ENCODE measurements at places on chromosomes 2 and 18.

DNA sequence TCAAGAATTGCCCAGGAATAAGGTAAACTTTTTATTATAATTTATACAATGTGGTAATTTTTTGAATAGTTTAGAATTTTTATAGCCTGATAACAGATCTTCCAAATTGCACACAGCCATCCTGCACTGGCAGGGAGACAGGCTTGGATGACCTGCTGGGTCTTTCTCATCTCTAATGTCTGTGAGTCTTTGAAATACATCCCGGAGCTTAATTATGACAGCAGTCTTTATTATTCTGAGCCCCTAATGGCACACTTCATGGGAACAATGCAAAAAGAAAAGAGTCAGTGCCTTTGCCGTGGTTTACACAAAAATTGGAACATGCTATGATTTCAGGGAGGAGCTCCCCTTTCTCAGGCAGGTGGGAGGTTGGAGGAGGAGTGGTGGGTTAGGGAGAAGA, 71.0 kb downstream of the TMEM182 start:
- no peak for DNase-seq

DNA sequence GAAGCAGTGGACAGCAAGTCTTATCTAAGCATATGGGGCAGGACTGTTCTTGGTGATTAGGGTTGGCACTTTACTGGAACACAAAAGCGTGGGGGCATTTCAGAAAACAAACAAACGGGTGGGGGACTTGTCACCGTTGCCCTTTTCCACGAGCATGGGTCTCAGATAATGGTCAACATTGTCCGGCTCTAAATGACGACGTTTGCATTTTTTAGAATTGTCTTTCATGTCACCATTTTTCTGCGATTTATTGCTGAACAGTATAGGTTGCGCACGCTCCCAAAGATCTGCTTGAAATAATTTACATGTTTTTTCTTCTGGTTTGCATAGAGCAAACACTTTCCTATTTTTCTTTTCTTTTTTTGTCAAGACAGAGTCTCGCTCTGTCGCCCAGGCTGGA, 46.6 kb upstream of the TBC1D8 start:
- DNase-seq, result no peak

DNA sequence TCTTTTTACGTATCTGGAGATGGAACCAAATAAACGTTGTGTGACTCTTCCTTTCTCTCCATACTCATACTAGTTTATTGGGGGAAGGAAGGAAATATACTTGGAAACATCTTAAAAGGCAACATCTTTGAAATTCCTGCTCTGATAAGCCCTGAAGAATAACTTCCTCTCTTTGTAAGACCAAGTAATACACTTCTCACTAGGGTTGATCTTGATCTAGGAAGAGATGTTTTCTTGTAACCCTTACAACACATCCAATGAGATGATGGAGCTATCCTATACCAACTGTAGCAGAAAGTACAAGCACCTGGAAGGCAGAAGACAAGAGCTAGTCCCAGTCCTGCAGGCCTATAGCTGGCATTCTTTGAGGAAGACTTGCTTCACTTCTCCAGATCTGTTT, 2.0 kb downstream of the ANKRD44 start:
- no peak for DNase-seq

- no peak for DNase-seq
Observed at GRCh38 chr18:51659781-51660180, 462.3 kb upstream of the MEX3C start.

- DNase-seq, result no peak
Observed at GRCh38 chr2:66095820-66096345, 339.0 kb upstream of the MEIS1 start.

DNA sequence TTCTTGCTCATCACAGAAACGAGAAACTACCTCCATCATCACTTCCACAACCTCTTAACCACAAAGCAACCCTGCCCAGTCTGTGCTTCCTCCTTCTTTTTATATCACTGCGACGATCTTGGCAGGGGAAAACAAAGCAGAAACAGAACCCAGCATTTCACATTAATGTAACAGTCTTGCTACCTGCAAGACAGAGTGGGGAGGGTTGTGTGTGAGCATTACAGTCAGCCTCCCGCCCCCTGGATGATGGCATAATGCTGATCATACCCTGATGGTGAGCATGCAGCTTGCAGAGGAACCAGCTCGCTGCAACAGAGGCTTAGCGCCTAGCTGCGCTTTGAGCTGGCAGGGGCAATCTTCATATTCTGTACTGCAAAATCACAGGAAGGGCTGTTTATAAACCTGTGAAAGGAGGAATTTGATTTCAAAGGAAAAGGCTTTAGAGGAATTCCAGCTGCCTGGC, 376.1 kb downstream of the IRS1 start:
- peak; percentile 6 for DNase-seq

DNA sequence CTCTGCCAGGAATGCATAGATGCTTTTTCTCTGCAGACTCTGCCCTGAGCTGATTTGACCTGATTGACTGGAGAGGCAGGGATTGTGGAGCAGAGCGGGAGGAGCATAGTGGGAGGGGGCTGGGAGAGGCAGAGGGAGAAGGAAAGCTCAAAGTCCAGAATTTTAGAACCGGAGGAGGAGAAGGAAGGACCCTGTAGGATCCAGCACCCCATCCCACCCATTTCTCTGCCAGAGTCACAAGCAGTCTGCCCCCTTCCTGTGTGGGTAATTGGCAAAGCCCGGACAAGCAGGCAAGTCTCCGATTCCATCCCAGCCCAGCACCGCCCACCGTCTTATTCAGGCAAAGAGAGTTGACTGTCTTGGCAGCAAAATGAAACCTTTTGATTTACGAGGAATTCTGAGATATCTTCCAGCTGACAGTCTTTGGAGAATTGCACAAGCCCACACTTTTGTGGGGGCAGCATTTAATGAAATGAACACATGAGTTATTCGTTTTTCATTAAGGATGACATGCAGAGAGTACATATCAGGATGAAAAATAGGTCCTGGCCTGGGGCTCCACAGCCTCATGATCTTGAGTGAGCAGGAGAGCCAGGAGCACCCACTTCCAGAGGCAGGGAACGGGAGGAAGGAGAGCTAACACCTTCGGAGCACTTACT, 103.1 kb downstream of the MCFD2 start:
- no peak for DNase-seq

DNA sequence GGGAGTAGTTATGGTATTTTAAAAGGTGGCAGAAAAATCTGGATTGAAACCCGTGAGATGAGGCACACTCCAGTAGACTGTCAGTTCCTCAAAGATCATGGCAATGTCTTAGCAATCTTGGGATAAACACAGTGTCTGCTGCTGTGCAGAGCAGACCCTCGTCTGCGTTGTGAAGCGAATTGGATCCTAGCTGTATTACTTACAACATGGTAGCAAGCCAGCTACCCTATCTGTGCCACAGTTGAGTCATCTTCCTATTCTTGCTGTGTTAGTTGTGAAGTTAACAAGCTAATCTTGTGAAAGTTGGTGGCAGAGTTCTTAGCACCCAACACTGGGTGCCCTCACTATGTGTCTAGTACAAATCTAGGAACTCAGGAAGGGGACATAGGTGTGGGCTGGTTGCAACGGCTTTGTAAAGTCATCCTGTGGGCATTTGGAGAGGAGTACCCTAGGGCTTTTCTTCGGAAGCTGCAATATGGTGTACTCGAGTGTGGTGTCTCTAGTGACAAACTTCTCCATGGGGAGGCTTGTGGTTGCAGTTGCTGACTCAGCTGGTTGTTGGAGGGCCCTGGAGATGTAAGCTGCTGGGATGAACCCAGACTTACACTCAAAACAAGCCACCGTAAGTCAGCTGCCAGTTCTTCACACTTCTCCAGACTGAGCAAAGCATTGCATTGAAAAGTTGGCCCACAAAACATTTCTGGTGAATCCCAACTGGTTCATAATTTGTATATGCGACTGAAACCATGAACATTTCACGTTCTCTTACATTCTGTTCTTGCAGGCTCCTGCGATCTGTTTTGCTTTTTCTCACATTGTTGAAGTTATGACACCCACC, 61.5 kb downstream of the ADCYAP1 start:
- no peak for DNase-seq

GRCh38 chr2:58042486-58042970, 4.1 kb upstream of the VRK2 start:
- DNase-seq, result no peak

GRCh38 chr2:168029071-168029470, 218.3 kb downstream of the STK39 start:
- no peak for DNase-seq

DNA sequence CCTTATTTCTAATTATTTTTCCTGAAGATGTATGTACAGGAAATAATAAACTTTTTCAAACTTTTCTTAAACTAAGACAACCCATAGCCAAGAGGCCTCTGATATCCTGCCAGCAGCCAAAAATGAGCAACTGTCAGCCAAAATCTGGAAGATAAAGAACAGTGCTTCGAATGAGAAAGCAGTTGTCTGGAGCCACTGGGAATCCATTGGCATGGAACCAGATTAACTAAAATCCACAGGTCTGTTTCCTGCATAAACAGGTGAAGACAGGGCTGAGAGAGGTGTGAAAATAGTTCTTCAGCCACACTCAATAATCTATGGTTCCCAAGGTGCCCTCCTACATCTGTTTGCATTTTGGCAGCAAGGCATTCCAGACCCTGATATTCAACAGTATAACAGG, 1076.7 kb upstream of the PIK3C3 start:
- DNase-seq, result no peak

DNA sequence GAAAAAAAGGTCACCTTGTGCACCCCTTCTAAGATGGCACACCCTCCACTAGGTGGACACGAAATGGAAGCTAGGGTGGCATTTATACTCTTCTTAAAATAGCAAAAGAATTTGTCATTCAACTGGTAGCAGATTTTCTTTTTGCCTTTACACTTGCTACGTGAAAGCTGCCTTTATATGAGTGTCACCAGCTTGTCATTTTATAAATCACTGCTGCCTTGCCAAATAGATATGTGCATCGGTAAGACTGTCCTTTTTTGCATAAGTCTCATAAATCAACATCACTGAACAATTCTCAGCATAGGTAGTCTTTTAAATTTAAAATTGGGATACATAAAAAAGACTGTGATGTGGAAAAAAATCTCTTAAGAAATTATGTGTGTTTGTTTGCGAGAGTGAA, 764.1 kb downstream of the TDRD15 start:
- no peak for DNase-seq

GRCh38 chr2:191710411-191710900, 32.5 kb downstream of the NABP1 start:
- DNase-seq, result no peak

- no peak for DNase-seq
Observed at GRCh38 chr18:58394602-58395425, 234.1 kb downstream of the ALPK2 start.

GRCh38 chr18:48639772-48640432, 101.1 kb downstream of the CTIF start:
- no peak for DNase-seq

- no peak for DNase-seq
Observed at GRCh38 chr2:49271060-49271606, 116.8 kb upstream of the FSHR start.

Data from stimulated activated CD4-positive, alpha-beta T cell treated with anti-CD3 and anti-CD28 coated beads, TNF-alpha, amount 100 ng/mL, for 24 hours (primary cell).